ENCODE measurements at places on chromosomes 4 and X.

DNA sequence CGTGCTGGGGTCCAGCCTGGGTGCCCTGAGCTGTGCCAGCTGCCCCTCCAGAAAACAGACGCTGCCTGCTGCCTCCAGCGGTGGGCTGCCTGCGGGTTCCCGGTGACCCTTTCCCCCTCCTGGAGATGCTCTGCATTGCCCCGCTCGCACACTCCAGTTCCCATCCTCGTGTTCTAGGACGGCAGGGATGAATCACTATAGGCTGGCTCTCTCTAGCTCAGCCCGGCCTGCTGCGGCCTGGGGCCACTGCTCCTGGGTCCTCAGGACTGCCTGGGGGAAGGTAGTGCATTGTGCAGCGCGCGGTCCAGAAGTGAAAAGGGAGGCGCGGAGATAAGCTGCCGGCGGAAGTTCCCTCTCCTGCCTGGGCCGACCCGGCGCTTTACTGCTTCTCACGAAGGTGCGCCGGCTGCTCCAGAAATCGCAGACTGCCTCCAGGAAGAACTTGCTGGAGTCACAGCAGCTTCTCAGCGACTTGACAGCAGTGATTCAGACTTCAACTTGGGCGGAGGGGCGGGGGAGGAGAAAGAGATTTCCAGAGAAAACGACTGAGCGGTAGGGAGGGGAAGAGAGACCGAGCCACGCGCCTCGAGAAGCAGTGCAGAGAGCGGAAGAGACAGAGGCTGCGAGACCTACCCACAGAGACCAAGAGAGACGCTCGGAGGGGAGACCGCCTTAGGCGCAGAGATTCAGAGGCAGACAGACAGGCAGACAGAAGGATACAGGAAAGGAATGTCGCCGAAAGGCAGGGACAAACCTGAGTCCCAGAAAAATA lies 6.7 kb upstream of the MSX1 start:
- no peak for DNase-seq

DNA sequence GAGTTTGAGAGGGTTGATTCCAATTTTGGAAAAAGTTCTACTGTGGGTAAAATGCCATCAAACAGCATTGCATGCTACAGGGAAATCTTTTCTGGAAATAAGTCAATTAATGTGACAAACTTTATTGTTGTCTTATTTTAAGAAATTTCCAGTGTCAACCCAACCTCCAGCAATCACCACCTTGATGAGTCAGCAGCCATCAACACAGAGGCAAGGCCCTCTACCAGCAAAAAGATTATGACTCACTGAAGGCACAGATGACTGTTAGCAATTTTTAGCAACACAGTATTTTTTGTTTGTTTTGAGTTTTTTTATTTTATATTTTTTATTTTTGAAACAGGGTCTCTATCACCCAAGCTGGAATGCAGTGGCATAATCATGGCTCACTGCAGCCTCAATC lies 165.4 kb upstream of the C1QTNF7 start:
- DNase-seq: no peak

DNA sequence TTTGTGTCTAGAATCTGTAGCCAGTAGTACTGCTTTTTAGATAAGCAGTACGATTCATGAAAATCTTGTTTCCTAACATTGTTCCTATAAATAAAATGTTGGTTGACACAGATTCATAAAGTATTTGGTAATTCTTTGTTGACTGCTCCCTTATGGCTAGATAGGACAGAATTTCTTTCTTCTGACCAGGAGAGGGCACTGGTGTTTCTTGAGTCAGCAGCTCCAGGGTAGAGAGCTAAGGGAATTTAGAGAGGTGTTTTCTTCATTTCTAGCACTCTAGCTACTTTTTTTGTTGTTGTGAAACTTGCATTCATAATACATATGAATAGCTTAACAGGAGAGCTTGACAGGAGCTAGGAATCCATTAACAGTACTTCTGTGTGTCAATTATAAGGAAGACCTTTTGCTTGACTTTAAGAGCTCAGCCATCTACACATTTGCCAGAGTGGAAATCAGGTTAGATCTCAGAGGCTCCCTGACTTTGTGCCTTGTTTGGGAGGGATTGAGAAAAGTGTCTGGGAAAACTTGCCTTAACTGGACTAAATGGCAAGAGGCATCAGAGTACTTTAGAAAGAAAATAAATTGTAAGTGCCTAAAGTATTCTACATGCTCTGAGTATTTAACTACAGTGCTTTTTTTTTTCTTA lies 756.1 kb downstream of the SH3BGRL start:
- no peak for DNase-seq

GRCh38 chr4:156656896-156657295 lies 314.7 kb downstream of the PDGFC start:
- DNase-seq: no peak

DNA sequence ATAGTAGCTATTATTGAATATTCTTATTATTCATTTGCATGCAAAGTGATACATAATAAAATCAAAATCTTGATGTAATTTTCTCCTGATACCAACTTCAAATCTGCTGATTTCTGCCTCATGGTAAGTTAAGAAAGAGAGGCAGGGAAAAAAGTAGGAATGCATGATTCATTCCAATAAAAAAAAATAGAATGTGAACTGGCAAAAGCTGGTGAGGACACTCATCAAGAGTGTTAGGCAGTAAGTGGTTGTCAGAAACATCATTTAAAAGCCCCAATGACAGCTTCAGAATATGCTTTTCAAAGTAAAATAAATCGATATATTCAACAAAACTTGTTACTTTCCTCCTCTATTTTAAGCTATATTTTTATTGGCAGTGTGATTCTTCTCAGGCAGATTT lies 979.1 kb downstream of the TECRL start:
- DNase-seq: no peak

GRCh38 chr4:4849106-4849505 lies 10.4 kb upstream of the MSX1 start:
- DNase-seq: no peak

DNA sequence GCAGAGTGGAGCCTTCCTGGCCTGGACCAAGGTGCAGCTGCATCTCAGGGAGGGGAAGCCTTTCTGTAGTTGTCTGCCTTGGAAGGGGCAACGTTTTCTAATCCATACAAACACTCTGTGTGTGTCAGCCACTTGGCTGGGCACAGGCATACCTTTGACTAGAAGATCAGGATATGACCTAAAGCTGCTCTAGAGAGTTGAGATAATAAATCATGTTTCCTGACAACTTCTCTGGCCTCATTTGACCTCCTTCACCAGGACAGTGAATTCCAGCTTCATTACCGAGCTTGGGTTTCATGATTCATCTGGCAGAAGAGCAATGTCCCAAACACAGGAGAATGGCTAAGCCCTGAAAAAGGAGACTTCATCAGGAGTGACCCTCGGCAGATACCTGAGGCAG lies 89.6 kb upstream of the KIT start:
- no peak for DNase-seq
